ENCODE measurements at places on chromosomes 11 and 22. TPM values are rescaled to one million over a fixed set of nuclear protein-coding genes. Genes with fewer than 3 reads are reported as not detected.

DNA sequence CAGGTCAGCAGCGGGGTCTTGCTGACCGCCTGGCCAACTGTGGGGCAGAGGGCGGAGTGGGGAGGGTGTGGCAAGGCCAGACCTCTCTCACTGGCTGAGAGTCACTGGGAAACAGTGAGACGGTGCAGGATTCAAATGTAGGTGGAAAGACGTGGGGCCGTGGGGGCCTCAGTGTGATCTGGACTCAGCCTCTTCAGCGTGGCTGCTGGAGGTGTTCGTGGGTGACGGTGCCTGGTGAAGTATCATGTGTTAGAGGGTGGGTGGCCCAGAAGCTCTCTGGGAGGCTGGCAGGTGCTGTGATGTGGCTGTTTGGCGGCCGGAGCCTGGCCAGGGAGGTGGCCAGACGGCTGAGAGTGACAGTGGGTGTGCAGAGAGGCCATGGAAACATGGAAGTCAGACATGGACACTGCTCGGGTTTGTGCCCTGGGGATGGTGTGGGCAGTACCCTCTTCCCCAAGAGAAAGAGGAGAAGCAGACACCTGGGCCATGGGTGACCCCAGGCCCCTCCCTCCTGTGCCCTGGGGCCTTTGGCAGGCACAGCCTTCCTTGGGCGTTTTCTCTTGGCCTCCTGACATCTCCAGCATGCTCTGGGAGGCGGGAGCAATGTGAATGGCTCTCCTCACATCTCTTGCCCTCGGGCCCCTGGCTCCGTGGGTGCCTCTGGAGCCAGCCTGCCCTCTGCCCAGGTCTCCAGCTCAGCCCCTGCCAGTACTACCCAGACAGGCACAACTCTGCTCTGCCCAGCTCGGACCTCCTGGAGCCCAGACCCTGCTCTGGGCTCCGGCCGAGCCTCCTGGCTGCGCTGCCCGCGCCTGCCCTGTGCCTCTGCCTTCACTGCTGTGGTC lies 10.1 kb upstream of the ACR start:
- no peak for DNase-seq
- H3K4me1 ChIP-seq: peaks cover 6% of the 10 kb centered on the region
- no peak overlapping the region for H3K27ac ChIP-seq
- H3K27me3 ChIP-seq: no peaks in the 10 kb centered on the region

DNA sequence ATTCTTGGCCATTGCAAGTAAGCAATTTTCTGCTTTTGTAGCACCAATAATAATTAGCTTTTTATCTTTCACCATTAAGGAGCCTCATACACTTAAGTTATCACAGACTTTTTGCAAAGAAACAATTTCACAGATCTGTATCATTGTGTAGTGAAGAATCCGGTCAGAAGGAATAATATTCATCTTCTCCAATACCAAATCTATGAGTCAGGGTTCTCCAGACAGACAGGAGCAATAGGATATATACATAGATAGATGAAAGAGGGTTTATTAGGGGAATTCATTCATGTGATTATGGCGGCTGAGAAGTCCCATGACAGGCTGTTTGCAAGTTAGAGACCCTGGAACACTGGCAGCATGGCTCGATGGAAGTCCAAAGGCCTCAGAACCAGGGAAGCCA lies 82.9 kb upstream of the UBASH3B start:
- DNase-seq: no peak
- H3K36me3 ChIP-seq: no peaks in the 10 kb centered on the region
- no peak overlapping the region for H3K27ac ChIP-seq
- H3K27me3 ChIP-seq: no peaks in the 10 kb centered on the region

ZNRF3 gene
- polyA plus RNA-seq: not detected

VSIG10L2 gene
- not detected for polyA plus RNA-seq

USP2 gene
- not detected for polyA plus RNA-seq

- H3K27ac ChIP-seq: no peak overlapping the region
- no peak overlapping the region for H3K4me3 ChIP-seq
- no peaks in the 10 kb centered on the region for H3K36me3 ChIP-seq
- H3K4me1 ChIP-seq: no peaks in the 10 kb centered on the region
- H3K27me3 ChIP-seq: no peaks in the 10 kb centered on the region
- no peak for DNase-seq
Measured at GRCh38 chr22:25154667-25154999, 45.0 kb upstream of the CRYBB3 start.

GRCh38 chr11:78290293-78291176 lies 101.8 kb downstream of the USP35 start:
- no peaks in the 10 kb centered on the region for H3K27me3 ChIP-seq
- H3K36me3 ChIP-seq: no peaks in the 10 kb centered on the region
- peaks cover 9% of the 10 kb centered on the region for H3K4me1 ChIP-seq
- DNase-seq: no peak
- no peak overlapping the region for H3K4me3 ChIP-seq

CD3D gene
- polyA plus RNA-seq: 993 TPM

DNA sequence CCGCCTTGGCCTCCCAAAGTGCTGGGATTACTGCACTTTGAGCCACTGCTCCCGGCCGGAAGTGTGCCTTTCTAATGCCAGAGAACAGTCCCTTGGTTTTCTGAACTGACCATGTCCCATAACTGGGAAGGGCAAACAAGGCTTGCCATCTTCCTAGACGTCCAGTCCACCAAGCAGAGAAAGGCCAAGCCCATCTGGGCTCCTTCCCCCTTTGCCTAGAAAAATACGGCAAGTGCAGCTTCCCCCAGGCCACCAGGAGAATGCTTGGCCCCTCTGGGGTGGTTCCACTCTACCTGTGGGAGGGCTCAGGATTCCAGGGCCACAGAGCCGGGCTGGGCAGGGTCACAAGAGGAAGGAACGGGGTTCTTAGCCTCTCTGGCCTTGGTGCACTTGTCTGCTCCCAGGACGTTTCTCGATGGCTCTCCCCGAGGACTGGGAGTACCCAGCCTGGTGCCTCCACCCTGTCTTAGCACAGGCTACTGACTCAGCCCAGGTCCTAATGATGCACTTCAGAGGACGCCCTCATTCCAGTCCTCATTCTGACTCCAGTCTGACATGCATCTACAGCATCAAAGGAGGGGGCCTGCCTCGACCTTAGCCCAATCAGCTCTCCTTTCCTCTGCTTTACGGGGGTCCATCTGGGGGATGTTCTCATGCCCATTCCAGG lies 1.2 kb downstream of the USP2 start:
- no peaks in the 10 kb centered on the region for H3K27me3 ChIP-seq
- no peak for DNase-seq
- H3K36me3 ChIP-seq: no peaks in the 10 kb centered on the region
- H3K4me3 ChIP-seq: no peak overlapping the region
- no peak overlapping the region for H3K27ac ChIP-seq

SERPING1 gene
- polyA plus RNA-seq: not detected

GRCh38 chr11:2247496-2247895 lies 22.9 kb downstream of the ASCL2 start:
- DNase-seq: no peak
- H3K27me3 ChIP-seq: no peaks in the 10 kb centered on the region
- H3K4me1 ChIP-seq: no peaks in the 10 kb centered on the region
- no peak overlapping the region for H3K27ac ChIP-seq

RAB1B gene
- polyA plus RNA-seq: 15.2 TPM

DNA sequence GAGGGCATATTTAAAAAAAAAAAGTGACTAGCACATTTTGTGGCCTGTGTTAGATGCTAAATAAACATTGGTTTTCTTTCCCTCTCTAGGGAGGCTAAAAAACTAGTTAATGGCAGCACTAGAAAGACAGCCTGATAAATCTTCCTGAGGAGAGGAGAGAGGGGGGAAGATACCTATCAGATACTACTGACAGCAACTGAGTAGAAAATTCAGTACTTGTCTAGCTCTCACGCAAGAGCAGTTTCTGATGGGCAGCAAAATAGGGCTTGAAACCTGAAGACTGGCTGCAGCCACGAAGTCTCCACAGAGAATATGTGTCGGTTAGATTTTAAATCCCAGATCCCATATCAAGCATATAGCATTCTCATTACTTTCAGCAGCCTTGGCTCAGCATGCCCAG lies 388.2 kb downstream of the KCNA4 start:
- no peak for DNase-seq
- H3K27me3 ChIP-seq: no peaks in the 10 kb centered on the region
- no peaks in the 10 kb centered on the region for H3K4me1 ChIP-seq
- H3K27ac ChIP-seq: no peak overlapping the region
- H3K36me3 ChIP-seq: no peaks in the 10 kb centered on the region

GRCh38 chr11:124876818-124877630 lies 11.8 kb downstream of the ROBO3 start:
- H3K4me3 ChIP-seq: peak overlapping the region; percentile 58
- DNase-seq: no peak
- H3K27ac ChIP-seq: peak overlapping the region; percentile 53
- H3K4me1 ChIP-seq: peaks cover 13% of the 10 kb centered on the region

- peaks cover 26% of the 10 kb centered on the region for H3K4me1 ChIP-seq
- no peaks in the 10 kb centered on the region for H3K27me3 ChIP-seq
- no peaks in the 10 kb centered on the region for H3K36me3 ChIP-seq
- no peak for DNase-seq
Measured at GRCh38 chr11:72070491-72070890, 9.9 kb downstream of the NUMA1 start.

- H3K36me3 ChIP-seq: no peaks in the 10 kb centered on the region
- H3K4me3 ChIP-seq: no peak overlapping the region
- DNase-seq: no peak
- H3K4me1 ChIP-seq: no peaks in the 10 kb centered on the region
- no peaks in the 10 kb centered on the region for H3K27me3 ChIP-seq
Measured at GRCh38 chr11:79610678-79611077, 169.8 kb upstream of the TENM4 start.

POU2F3 gene
- polyA plus RNA-seq: not detected

- H3K4me3 ChIP-seq: no peak overlapping the region
- no peaks in the 10 kb centered on the region for H3K36me3 ChIP-seq
- DNase-seq: peak; percentile 36
- H3K4me1 ChIP-seq: peaks cover 89% of the 10 kb centered on the region
Measured at GRCh38 chr11:122697636-122698167, 42.2 kb downstream of the UBASH3B start.

ZBTB16 gene
- 28.4 TPM for polyA plus RNA-seq

RAB39A gene
- polyA plus RNA-seq: not detected

SPTBN2 gene
- not detected for polyA plus RNA-seq

DNA sequence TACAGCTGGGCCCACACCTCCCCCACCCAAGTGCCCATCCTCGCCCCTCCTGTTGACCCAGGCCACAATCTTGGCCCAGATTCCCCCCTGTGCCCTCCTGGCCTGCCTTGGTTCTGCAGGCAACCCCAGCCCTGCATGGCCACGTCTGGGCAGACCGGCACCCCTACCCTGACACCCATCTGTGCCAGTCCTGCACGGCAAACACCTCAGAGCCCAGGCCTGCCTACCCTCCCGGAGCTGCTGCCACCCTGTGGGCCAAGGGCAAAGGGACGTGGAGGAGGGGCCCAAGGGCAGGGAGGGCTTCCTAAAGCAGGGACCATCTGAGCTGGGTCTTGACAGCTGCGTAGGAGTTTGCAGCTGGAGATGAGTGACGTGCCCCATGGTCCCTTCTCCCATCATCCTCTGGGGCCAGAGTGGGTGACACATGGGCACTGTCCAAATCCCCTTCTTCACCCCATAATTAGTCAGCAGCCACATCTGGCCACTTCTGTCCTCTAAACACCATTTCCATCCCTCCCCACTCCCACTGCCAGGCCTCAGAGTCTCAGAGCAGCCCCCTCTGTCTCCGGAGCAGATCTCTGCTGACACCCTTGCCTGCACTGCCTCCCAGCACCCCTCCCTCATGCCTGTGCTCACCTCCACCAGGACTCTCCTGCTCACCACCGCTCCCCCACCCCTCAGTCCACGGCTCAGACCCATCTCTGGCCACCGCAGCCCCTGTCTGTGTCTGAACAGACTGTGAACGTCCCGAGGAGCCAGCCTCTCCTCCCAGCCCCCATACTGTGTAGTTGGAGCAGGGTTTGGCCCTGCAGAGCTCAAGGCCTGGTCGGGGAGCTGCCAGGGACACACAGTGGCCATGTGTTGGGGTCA lies 35.6 kb upstream of the PPARA start:
- H3K4me1 ChIP-seq: peaks cover 4% of the 10 kb centered on the region
- H3K27me3 ChIP-seq: no peaks in the 10 kb centered on the region
- DNase-seq: no peak
- no peak overlapping the region for H3K27ac ChIP-seq
- H3K4me3 ChIP-seq: no peak overlapping the region
- H3K36me3 ChIP-seq: no peaks in the 10 kb centered on the region

GRCh38 chr11:68948935-68949334 lies 31.9 kb downstream of the MRGPRD start:
- no peaks in the 10 kb centered on the region for H3K4me1 ChIP-seq
- H3K27ac ChIP-seq: no peak overlapping the region
- no peak for DNase-seq
- H3K4me3 ChIP-seq: no peak overlapping the region

DDX25 gene
- polyA plus RNA-seq: not detected

- H3K27me3 ChIP-seq: peaks cover 3% of the 10 kb centered on the region
- no peak overlapping the region for H3K4me3 ChIP-seq
- H3K36me3 ChIP-seq: no peaks in the 10 kb centered on the region
- H3K27ac ChIP-seq: no peak overlapping the region
- no peak for DNase-seq
Measured at GRCh38 chr11:45751430-45751829, 53.5 kb upstream of the SLC35C1 start.

ACR gene
- polyA plus RNA-seq: not detected

CCDC73 gene
- polyA plus RNA-seq: not detected

DNA sequence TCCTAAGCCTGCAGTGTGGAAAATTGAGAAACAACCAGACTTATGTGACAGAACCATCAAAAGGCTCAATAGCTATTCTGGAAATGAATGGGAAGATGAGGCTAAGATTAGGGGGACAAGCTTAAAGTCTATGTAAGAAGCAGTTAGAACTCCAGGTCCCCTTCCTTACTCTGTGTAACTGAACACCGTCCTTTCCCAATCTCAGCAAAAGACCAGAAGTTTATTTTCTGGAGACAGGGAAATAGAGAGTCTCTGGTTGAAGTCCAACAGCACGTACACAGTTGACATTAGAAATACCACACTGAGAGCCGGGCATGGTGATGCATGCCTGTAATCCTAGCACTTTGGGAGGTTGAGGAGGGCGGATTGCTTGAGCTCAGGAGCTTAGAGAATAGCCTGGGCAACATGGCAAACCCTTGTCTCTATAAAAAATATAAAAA lies 93.9 kb downstream of the CD44 start:
- H3K4me1 ChIP-seq: peaks cover 46% of the 10 kb centered on the region
- H3K4me3 ChIP-seq: no peak overlapping the region
- no peaks in the 10 kb centered on the region for H3K27me3 ChIP-seq
- no peak overlapping the region for H3K27ac ChIP-seq

DNA sequence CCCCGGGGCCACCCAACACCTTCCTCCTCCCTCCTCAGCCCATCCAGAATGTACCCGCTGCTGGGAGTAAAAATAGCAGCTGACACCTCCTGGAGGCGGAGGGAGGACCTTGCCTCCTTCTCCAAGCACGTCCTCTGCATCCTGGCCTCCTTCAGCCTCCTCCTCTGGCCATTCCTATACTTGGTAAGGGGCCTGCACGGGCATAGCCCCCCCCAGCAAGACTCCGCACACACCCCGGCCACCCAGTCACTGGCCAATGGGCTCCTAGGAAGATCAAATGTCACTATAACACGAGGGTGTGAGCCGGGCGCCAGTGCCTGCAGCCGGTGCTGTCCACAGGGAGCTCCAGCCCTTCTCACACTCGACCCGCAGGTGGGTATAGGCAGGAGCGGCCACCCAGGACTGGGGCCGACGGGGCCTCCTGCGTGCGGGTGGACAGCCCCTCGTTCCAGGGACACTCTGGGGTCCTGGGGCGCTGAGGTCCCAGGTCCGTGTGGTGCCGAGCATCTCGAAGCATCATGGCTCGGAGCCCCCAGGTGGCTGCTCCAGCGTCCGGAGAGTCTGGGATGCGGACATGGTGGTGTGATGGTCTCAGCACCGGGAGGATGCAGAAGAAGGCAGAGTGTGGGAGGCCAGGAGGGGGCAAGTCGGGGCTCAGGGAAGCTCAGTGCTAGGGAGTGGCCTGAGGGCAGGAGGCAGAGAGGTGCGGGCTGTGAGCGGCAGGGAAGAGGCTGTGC lies at the start of gene TNNT3:
TNNT3 (plus strand) TSS at position 313 of the 737 bp plus-strand sequence. CDS start 3,172 bp downstream, outside the sequence.
- H3K4me1 ChIP-seq: no peaks in the 10 kb centered on the region
- H3K4me3 ChIP-seq: no peak within 1 kb of the TSS
- no peak for DNase-seq
- H3K27ac ChIP-seq: no peak within 1 kb of the TSS

Data from CD4-positive, alpha-beta memory T cell (primary cell).